ENCODE measurements at places on chromosomes 12 and 14. TPM values are rescaled to one million over a fixed set of nuclear protein-coding genes. Genes with fewer than 3 reads are reported as not detected.

- no peaks in the 10 kb centered on the region for H3K36me3 ChIP-seq
- no peak for DNase-seq
- no peaks in the 10 kb centered on the region for H3K27me3 ChIP-seq
Observed at GRCh38 chr12:122947352-122947792, 18.9 kb downstream of the ABCB9 start.

DNA sequence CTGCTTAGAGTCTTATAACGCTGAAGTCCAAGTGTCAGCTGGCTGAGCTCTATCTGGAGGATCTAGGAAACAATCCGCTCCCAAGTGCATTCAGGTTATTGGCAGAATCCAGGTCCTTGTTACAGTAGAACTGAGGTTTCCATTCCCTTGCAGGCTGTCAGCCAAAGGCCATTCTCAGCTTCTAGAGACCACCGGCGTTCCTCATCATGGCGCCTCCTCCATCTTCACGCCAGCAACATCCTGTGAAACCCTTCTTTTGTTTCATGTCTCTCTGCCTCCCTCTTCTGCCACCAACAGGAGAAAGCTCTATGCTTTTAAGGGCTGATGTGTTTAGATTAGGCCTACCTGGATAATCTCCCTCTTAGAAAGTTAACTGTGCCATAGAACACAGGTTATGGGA lies 133.0 kb upstream of the RASSF8 start:
- no peak overlapping the region for H3K4me3 ChIP-seq
- H3K4me1 ChIP-seq = peaks cover 16% of the 10 kb centered on the region
- H3K36me3 ChIP-seq = no peaks in the 10 kb centered on the region
- no peak for DNase-seq

DNA sequence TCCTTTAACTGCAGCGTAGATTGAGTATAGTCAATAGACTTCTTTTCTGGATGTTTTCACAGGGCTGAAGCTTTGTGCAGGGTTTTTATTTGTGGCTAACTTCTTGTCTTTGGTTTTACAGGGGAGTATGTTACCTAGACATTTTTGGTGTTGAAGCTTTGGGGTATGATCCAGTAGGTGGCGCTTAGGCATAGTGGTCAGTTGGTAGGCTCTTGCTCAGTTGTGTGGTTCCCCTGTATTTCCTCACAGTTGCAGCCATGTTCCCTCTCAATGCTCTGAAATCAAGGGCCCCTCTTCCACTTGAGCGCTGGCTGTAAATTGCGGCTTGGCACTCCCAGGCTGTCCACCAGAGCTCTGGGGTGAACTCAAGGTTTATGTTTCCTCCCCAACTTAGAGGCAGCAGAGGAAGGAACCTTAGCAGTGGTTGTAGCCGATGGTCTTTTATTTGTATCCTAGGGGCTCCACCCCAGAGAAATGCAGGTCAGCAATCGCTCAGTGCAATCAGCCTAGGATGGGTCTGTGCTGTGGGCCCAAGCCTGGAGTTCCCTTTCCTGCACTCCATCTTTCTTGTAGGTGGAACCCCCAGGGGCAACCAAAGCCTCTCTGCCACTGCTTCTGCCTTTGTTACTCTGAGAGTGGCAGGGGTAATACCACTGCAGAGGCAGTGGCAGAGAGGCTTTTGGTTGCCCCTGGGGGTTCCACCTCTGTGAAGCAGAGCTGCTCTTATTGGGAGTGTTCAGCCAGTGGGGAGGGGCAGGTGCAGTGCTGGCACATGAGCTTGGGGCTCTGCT lies 55.1 kb downstream of the CMAS start:
- DNase-seq = peak; percentile 57
- H3K27ac ChIP-seq = no peak overlapping the region
- no peak overlapping the region for H3K4me3 ChIP-seq
- no peaks in the 10 kb centered on the region for H3K4me1 ChIP-seq

INF2 gene
- total RNA-seq = 31.6 TPM
